ENCODE measurements at places on chromosomes 12 and 14.

GRCh38 chr14:75823334-75823733, 158.5 kb downstream of the TGFB3 start:
- DNase-seq, result no peak

GRCh38 chr12:104966677-104967076, 8.6 kb upstream of the SLC41A2 start:
- DNase-seq, result no peak

GRCh38 chr12:63164911-63165310, 13.9 kb upstream of the AVPR1A start:
- DNase-seq, result no peak

- DNase-seq, result no peak
Measured at GRCh38 chr14:60514378-60514740, 5.4 kb downstream of the SIX6 start.

DNA sequence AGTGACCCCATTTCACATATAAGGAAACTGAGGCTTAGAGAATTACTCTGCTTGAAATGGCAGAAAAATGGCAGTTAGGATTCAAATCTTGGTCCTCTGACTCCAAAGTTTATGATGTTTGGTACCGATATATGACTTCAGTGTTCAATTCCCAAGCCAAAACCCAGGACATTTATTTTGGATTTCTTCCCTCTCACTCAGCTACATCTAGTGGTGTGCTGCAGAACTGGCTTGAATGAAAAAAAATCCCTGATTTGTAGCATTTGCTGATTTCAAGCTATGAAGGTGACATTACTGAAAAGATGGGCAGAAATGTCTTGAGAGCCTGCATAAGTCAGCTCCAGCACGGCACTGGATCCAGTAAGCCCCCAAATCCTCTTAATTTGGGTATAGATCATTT, 106.4 kb downstream of the EFCAB11 start:
- DNase-seq, result no peak

DNA sequence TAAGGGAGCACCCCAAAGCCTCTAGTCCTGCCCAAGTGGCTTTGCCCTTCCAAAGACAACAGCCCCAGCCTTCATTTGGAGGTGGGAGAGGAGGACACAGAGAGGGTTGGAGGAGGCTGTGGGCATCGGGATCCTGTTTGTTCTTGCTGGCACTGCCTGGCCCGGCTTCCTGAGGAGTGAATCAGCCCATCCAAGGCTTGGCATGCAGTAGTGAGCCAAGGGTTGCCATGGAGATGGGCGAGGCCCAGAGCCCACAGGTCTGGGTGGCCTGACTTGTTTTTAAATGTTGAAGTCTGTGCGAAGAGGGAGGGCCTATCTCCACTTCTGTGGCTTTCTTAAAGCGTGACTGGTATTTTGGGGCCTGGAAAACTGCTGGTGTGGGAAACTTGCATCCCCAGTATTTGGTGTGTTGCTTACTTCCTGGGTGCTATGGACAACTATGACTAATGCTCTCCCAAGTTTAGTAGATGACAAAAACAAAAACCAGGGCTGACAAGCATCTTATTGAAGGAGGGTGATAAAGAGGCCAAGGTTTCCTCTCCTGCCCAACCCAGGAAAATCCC, 15.8 kb downstream of the CD9 start:
- DNase-seq, result no peak

DNA sequence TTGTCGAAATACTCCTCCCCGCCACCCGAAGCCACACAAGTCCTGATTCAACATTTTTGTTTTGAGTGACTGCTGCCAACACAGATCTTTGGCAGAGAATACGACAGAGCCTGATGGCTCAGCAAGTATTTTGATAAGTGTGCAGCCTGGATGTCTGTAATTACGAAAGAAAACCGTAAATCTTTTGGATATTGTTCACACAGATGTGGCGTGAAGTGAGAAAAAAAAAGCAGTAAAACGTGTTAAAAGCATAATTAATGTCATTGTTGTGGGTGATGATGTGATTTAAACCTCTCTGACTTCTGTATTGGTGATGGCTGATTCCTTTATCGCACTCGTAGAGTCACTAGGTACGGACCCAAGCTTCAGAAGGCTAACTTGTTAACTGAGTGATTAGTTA, 98.7 kb downstream of the PHETA1 start:
- no peak for DNase-seq

DNA sequence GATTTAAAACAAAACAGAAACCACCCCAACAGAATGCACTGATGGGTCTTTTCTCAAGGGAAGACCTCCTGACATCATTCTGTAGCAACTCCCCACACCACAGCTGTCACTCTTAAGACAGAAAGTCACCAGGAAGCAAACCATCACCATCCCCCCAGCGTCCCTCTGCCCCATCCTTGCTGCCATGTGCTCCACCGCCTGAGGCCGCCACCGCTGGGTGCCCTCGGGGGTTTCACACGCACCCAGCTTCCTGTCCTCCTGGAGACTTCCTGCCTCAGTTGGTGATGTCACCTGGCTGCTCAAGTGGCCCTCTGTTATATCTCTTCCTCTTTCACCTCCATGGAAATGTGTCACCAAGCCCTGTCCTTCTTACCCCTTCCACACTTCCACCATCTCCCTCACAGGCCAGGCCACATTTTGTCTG, 71.4 kb upstream of the GPR68 start:
- peak; percentile 77 for DNase-seq

- peak; percentile 44 for DNase-seq
Measured at GRCh38 chr14:52131640-52132320, 62.9 kb upstream of the NID2 start.

- DNase-seq, result no peak
Measured at GRCh38 chr12:99649551-99649950, 2.0 kb downstream of the GARIN6 start.

DNA sequence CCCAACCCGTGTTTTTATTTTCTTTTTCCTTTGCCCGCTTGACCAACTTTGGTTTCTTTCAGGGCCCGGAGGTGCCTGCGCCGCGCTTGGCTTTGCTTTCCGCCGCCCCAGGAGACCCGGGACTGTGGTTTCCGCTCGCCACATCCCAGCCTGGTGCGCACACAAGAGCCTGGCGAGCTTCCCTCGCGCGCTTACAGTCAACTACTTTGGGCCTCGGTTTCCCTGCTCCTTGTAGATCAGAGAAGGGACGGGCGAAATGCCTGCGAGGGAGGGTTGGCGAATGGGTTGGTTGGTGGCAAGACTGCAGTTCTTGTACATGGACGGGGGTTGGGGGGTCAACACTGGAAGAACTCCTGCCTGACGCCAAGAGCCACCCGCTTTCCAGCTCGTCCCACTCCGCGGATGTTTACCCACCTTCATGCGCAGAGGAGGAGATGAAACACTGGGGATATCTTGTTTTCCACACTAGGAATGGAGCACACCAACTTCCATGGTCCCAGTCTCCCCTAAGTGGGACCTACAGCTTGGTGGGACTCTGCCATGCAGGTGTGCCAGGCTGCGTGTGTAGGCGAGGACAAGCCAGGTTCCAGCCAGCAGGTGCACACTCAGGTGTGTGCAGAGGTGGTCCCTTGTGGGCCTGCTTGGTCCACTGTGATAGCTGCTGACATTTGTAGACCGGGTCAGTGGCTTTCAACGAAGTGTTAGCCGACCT, 16.6 kb upstream of the TBX3 start:
- no peak for DNase-seq

DNA sequence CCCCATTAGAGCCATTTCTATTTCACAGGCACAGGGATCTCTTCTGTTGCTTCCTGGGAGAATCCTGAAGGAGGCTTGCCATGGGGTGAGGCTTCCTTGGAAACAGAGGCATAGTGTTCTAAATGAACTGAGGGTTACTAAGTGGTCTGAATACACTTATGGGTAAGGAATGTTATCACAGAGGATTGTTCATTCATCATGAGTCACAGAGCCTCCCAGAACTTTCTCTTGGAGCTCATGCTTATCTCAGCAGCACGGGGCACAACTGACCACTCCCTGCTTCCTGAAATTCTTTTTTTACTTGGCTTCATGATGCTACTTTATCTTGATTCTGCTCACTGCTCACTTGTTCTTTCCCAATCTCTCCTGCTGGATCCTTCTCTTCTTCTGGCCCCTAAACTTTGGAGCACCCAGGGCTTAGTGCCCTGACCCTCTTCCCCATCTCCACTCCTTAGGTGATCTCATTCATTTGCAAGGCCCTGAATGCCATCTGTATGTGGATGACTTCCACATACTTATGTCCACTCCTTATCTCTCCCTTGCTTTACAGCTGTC, 57.9 kb downstream of the ANO6 start:
- no peak for DNase-seq

DNA sequence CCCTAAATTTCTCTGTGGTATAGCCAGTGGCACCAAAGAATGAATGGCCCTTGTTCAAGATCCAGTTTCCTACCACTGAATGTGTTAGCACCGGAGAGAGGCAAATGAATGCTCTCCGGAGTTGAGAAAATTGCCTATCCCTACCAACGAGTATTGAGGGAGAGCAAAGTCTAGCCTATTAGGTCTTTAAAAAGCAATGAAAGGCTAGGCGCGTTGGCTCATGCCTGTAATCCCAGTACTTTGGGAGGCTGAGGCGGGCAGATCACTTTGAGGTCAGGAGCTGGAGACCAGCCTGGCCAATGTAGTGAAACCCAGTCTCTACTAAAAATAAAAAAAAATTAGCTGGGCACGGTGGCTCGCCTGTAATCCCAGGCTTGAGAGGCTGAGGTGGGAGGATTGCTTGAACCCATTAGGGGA, 898 bp upstream of the RAB15 start:
- DNase-seq, result no peak

DNA sequence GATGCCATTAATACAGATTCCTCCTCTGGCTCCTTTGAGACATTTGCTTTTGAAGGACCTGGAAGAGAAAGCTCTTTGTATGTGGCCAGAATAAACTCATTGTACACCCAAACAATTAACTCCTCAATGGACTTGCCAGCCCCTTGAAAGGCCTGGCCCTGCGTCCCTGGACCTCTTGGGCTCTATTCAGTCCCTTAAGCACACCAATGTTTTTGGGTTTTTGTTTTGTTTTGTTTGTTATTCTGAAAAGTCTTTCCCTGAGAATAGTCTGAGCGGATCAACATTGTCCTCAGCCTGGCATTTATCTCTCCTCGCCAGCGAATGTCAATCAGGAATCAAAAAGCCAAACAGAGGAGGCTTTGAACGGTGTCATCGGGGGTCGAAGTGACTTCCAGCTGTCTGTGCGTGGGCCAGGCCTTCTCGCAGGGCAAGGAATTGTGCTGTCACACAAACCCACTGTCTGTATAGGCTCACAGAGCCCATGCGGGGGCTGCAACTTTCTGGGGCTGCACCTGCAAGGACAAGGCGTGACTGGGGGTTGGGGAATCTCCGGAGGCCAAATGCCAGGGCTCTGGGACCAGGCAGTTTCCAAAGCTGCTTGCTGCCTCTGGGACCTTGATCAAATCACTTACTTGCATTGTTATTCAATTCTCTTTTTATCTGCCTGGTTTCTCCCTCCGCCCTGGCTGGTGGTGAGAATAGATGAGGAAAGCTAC, 108.3 kb downstream of the SMOC1 start:
- no peak for DNase-seq

DNA sequence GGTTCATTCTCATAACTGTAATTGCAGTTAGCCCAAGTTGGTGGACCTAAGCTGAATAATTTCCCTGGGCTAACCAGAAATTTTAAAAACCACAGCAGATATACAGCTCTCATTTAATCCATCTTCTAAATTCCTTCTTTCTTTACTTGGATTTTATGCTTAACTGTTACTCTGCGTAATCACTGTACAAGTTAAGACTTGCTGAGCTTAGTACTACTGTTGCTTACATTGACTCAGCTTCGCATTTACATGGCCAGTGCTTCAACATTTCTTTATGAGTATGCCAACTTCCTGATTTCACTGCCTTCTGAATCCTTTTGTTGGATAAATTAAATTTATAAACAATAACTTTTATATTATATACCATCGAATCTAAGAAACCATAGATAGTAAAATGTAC, 147.4 kb downstream of the SLC38A4 start:
- no peak for DNase-seq

GRCh38 chr12:14482886-14483285, 84.8 kb downstream of the PLBD1 start:
- DNase-seq, result no peak

DNA sequence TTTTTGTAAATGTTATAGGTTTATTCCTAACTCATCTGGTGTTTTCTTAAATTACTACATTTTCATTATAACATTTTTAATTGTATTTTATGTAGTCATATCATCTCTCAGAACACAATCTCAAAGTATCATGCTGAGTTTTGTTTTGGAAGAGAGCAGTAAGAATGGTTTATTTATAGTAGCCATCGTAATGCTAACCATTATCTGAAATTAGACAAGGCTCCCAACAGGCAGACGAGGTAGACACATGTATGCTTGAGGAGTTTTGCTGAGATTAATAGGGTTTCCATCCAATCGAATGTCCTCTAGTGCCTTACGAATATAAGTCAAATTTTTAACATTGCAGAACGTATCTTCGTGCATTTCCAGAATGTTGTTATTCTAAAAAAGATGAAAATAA, 9.0 kb upstream of the CCER1 start:
- no peak for DNase-seq

DNA sequence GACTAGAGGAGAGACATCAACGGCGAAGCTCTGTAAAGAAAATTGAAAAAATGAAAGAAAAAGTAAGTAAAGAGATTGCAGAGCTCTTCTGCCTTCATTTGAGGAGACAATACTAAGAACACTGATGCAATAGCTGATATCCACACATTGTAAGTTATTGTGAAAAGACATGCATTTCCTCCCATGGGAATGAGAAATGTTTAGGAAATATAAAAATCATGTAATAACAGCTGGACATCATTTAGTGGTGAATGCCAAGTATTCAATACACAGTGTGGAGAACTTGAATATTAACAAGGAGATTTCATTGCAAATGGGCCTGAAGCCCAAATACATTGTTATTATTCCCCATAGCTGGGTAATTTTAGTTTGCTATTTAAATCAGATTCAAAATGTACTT, 179.2 kb downstream of the KICS2 start:
- no peak for DNase-seq

DNA sequence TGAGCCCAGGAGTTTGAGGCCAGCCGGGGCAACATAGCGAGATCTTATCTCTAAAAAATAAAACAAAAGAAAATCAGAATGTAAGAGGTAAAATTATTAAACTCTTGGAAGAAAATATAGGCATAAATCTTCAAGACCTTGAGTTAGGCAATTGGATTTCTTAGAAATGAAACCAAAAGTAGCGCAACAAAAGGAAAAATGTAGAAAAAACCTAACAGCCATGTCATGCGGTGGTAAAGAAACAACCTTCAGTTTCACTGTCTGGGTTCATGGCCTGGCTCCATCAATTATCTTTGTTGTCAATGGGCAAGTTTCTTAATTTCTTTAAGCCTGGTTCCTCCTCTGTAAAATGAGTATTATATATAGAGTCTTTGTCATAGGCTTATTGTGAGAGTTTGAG, 5.6 kb upstream of the GCH1 start:
- no peak for DNase-seq

DNA sequence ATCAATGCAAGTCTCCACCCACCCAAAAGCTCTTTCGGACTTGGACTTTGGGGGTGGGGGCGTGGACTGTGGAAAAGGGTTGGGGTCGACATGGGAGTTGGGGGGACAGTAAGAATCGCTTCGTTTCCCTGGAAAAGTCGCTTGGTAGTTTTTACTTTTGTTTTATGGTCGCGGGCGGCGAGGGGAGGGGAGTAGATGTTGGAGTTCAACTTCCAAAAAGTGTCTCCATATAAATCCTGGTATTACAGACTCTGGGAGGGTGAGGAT, 568 bp upstream of the BCL11B start:
- no peak for DNase-seq

- no peak for DNase-seq
Measured at GRCh38 chr12:133156125-133156690, 25.1 kb upstream of the ZNF268 start.

GRCh38 chr12:67367843-67368242, 98.7 kb downstream of the CAND1 start:
- no peak for DNase-seq

GRCh38 chr12:10151621-10152020, 20.3 kb downstream of the OLR1 start:
- no peak for DNase-seq

Data from stimulated activated CD8-positive, alpha-beta memory T cell treated with anti-CD3 and anti-CD28 coated beads, Interleukin-2, amount 100 ng/mL, for 48 hours (primary cell).